ENCODE measurements at places on chromosomes 1 and 21. TPM values are rescaled to one million over a fixed set of nuclear protein-coding genes. Genes with fewer than 3 reads are reported as not detected.

Gene KCNJ9
- total RNA-seq = 0.09 TPM

Gene GJA5
- total RNA-seq = 12.9 TPM

Gene RSPO1
- total RNA-seq = 0.09 TPM

Gene ZNF436
- 50.8 TPM for total RNA-seq

DNA sequence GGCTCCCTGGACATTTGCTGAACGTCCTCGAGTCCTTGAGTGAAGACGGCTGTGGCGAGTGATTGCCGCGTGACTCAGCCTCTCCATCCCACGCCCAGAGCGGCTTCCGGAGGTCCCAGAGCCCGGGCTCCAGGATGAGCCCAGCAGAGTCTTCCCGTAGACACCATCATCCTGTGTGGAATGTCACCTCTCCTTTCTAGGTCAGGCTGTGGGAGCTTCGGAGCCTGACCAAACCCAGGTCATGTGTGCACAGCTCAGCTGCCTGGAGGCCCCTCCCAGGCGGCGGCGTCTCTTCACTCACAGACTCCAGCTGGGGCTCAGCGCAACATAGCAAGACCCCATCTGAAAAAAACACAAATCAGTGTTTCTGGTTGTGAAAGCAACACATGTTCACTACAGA is 38.2 kb downstream of the PRKCZ start:
- DNase-seq = peak; percentile 16

GRCh38 chr1:230321741-230322420 is 104.3 kb downstream of the PGBD5 start:
- peak; percentile 65 for DNase-seq

GRCh38 chr1:160171980-160172379 is 18.4 kb upstream of the CASQ1 start:
- DNase-seq = no peak

- no peak for DNase-seq
Measured at GRCh38 chr1:212141404-212141803, 105.9 kb downstream of the DTL start.

- peak; percentile 84 for DNase-seq
Measured at GRCh38 chr1:205141236-205142101, 19.7 kb upstream of the RBBP5 start.

DNA sequence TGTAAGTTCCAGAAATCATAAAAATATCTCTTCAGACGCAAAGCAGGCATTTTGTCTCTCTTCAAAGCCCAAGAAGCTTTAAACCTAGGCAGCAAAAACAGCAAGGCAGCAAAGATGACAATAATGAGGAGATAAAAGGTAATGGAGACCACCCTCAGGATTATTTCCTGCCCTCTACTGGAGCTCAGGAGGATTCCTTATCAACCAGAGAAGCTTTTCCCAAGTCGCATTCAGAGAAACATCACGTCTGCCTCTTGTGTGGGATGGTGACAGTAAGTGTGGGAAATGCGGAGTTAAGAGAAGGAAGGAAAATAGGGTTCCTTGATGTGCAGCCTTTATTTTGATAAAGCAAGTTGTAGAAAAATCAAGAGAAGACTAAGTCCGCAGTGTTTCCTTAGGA is 365.8 kb downstream of the RGS7 start:
- DNase-seq = no peak

GRCh38 chr1:158117854-158118704 is 62.6 kb upstream of the CD1D start:
- peak; percentile 59 for DNase-seq

- DNase-seq = no peak
Measured at GRCh38 chr1:64915381-64916274, 50.7 kb downstream of the JAK1 start.

- no peak for DNase-seq
Measured at GRCh38 chr1:34286511-34286910, 109.8 kb downstream of the C1orf94 start.

All from muscle of leg (tissue), 16 donors.